Stimulated activated CD4-positive, alpha-beta T cell treated with anti-CD3 and anti-CD28 coated beads, Interleukin-1b, Interleukin-23, amount 100 ng/mL, for 1 hour (primary cell): ENCODE measurements at places on chromosomes 2 and 18.

DNA sequence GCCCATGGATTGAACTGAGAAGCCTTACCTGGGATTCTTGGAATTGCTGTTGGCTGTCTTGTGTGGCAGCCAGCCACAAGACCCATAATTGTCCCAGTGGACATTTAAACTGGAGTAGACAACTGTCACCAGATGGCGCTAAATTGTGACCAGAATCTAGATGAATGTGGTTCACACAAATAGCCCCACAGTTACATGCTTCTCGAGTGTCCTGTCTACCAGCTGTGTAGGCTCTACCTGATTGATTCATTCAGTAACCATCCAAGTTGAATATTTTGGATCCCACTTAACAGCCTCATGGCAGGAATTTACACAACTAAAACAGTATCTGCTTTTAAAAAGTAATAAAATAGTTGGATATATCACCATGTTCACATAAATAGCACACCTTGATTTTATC lies 73.2 kb downstream of the MAP4K4 start:
- DNase-seq = no peak

DNA sequence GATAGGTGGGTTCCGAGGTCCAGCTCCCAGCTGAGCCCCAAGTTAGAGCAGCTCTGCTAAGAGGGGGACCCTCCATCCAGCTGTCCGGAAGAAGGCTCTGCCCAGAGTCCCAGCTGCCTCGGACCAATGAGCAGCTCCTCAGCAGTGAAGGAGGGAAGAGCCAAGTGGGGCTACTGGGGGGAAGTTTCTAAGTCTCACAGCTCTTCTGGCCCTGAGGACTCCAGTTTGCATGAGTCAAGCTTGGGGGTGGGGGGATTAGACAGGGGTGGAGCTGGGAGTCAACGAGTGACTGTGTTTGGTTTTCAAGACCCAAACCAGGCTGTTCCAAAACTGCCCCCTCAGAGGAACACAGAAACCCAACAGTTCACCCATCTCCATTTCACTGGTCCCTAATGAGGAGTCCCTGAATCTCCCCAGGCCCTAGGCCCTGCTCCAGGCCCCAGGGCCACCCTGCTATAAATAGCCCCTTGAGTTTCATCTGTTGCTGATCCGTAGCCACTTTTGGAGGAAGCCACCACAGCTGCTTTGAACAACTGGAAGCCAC lies 100.9 kb downstream of the TNS1 start:
- DNase-seq = no peak

- DNase-seq = no peak
Measured at GRCh38 chr2:9637330-9637729, 6.5 kb upstream of the YWHAQ start.

DNA sequence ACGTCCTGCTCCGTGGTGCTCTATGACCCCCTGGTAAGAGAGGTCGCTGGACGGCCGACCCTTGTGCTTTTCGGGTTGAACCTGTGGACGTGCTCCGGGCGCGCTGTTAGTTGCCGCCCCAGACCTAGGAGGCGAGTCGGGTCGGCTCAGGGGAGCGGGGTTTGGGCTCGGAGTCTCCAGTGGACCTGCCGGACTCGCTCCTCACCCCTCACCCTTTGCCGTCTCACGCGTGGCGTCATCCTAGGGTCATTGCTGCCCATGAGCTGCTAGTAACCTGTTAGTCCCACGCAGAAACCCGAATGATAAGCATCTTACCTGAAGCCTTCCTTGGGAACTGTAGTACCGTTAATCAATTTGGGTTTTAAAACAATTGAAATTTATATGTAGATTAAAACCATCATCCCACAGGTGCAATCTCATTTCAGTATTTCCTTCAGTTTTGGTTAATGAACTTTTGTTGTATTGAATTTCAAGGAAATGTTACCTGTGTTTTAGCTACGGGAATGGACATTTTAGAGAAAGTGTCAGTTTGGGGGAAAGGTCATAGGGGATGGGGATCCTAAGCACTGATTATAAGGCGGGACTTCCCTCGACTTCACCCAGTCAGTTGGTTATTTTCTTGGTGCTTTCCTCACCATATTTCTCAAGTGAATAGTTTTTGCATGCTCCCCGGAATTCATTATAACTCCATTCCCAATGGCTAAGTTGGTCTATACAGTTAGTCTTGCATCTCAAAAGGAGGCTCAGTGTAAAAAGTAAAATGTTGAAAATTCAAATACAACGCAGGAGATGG lies 536 bp downstream of the ELP2 start:
- no peak for DNase-seq

DNA sequence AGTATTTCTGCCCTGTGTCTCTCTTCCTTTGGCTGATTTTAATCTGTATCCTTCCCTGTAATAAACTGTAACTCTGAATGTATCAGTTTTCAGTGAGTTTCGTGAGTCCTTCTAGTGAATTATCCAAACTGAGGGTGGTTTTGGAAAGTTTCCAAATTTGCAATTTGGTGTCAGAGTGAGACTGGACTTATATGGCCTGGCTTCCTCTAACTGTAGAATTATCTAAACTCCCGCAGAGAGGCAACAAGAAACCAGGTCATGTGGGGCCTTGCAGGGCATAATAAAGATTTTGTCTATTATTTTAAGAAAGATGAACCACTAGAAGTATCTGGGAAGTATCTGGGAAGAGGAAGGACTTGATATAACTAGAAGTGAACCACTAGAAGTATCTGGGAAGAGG lies 95.3 kb upstream of the RNF152 start:
- no peak for DNase-seq

GRCh38 chr18:55830544-55830943 lies 242.6 kb upstream of the TCF4 start:
- DNase-seq = no peak

GRCh38 chr18:24786027-24786426 lies 325.6 kb downstream of the HRH4 start:
- no peak for DNase-seq

DNA sequence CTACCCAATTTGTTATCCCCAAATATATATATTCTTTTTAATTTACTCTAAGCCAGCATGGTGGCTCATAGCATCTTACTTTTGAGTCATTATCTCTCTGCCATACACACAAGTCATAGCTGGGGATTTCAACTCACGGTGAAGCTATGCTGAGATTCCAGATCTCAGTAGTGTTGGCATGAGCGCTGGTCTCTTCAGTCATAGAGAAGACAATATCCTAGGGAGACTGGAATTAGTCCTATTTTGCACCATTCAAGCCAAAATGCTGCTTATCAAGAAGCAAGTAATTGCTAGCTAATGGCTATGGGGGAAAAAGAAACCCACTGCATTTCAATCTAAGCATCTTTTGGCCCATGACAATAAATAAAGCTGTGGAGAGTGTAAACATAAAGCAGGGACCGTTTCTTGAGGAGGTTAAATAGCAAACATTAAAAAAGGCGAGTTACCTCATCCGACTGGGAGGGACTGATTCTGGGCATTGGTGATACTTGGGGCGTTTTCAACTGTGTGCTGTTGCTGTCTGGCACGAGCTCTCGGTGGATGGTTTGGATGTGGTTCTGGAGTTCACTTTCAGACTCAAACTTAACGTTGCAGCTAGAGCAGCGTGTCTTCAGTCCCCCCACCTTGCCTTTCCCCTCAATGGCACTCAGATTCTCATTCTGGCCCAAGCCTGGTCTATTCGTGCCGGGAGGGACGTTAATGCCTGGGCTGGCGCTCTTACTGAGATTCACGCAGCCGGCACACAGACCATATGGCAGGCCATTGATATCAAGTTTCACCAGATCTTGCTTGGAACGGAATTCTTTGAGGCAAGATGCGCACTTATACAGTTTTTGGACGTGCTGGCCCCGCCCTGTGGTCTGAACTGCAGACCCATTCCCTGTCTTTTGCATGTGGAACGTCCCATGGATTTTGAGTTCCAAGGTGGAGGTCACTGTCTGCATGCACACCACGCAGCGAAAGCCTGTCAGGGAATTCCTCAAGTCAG lies 127.8 kb downstream of the ZNF521 start:
- no peak for DNase-seq
